Psoas muscle (tissue), 8 donors: ENCODE measurements at places on chromosomes 5 and 9. TPM values are rescaled to one million over a fixed set of nuclear protein-coding genes. Genes with fewer than 3 reads are reported as not detected.

GRCh38 chr9:134396258-134396742 lies 70.0 kb downstream of the RXRA start:
- no peak for DNase-seq

- DNase-seq, result no peak
Measured at GRCh38 chr9:129712634-129713401, 40.0 kb downstream of the PTGES start.

DNA sequence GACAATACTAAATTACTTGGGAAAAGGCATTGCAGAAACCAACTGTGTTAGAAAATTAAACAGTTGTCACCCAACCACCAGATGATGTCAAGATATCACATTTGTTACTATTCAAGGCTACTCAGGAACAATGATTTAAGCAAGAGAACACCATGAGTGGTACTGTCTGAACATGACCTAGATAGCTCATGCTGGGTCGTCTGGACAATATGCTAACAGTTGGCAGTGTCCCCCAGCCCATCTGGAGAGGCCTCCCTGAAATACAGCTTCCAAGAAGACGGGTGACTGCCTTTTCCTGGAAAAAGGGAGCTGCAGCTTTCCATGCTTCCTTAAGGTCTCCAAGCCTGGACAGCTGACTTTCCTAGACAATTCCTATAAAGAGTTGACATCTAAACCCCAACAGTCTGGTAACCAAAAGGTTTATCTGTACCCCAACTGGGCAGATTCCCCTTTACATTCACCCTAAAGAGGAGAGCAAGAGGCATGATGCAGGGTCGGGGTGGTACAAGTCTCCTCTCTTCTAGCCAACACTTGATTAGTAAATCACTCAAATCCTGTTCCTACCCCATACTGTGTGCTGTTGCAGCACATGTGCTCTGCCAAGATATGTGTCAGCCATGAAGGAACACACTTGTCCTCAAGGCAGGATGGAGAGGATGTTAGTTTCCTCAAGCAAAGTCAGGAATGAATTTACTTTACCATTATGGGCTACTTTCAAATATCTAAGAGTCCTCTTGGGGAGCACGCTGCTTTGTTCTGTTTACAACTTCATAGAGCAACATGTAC lies 433.0 kb downstream of the PDE4D start:
- DNase-seq, result no peak

DNA sequence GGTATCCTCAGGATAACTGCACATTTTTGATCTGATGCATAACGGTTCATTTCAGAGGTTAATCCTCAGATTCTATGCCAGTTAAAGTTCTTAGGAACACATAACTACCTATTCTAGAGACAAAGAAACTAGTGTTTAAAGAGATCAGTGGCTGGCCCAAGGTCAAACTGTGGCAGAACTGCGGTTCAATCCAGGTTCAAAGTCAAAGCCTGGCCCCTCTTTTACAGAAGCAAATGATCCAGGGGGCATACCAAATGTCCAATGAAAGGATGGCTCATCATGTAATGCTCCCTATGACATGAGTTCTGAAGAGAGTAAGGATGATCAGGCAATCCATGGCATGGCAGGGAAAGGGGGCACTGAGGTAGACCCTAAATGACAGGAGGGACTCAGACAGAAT lies 283.3 kb downstream of the SPOCK1 start:
- no peak for DNase-seq

GRCh38 chr5:114438471-114438870 lies 76.6 kb downstream of the KCNN2 start:
- DNase-seq, result no peak

- DNase-seq, result no peak
Measured at GRCh38 chr9:98009437-98009836, 26.3 kb downstream of the ANP32B start.

Gene GABBR2
- 0.66 TPM for total RNA-seq

Gene SGTB
- total RNA-seq, result 7.6 TPM
